ENCODE measurements at places on chromosomes 5 and 9.
A peak's percentile ranks its signal among the peaks of the same experiment; 100 is the strongest.

GRCh38 chr5:174527916-174528540, 196.4 kb upstream of the MSX2 start:
- no peak for DNase-seq

DNA sequence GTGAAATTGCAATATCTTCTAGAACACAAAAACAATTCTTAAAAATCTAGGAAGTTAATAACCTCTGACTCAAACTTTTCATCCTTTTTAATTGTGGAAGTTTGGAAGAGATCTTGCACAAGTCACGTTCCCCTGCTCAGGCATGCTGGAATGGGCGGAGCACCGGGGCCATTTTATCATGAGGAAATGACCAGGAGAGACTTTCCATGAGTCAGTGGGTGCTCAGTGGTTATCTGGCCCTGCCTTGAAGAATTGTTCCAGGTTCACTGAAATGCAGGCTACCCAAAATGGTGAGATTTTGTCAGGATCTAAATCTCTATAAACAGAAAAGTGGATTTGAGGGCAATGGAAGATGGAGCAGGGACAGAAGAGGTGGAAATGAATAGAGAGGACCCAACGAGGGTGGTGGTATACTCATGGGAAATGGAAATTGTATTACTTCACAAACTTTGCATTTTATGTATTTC, 61.2 kb downstream of the FYB1 start:
- DNase-seq: no peak

GRCh38 chr5:119418606-119419100, 33.6 kb upstream of the HSD17B4 start:
- no peak for DNase-seq

DNA sequence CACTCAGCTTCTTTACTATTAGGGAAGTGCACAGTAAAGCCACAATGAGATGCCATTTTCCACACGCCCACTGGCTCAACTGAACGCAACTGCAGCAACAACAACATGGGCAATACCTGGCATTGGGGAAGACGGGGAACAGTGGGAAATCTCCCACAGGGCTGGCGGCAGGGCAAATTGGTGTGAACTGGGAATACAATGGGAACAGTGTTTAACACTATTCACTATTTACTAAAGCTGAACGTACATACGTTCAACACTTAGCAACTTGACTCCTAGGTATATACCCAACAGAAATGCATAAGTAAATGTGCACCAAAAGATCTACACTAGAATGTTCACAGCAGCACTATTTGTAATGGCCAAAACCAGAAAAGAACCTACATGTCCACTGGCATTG, 14.1 kb downstream of the ZER1 start:
- DNase-seq: no peak

DNA sequence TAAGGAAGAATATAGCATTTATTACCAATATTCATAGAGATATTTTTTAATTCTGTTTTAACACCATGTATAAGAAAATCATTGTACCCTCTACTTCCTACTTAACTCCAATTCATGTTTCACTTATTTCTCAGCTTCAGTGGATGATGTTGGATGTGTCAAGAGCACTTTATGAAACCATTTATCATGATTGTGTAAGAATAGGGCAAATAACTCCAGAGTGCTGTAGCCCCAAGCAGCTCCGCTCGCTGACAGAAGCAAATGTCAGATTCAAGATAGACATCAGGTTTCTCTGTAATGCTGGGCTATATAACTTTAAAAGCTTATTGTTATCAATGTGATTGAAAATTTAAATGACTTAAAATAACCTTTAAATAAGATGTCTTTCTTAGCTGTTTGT, 50.4 kb downstream of the MAST4 start:
- peak; percentile 2 for DNase-seq

GRCh38 chr9:89038382-89039103, 47.3 kb downstream of the S1PR3 start:
- DNase-seq: peak; percentile 87

GRCh38 chr5:72996632-72997031, 40.8 kb downstream of the FCHO2 start:
- DNase-seq: no peak

GRCh38 chr5:83048277-83048676, 28.9 kb downstream of the TMEM167A start:
- no peak for DNase-seq

GRCh38 chr9:84978661-84979060, 309.1 kb downstream of the NTRK2 start:
- DNase-seq: no peak

GRCh38 chr9:84823421-84824271, 154.1 kb downstream of the NTRK2 start:
- peak; percentile 7 for DNase-seq

DNA sequence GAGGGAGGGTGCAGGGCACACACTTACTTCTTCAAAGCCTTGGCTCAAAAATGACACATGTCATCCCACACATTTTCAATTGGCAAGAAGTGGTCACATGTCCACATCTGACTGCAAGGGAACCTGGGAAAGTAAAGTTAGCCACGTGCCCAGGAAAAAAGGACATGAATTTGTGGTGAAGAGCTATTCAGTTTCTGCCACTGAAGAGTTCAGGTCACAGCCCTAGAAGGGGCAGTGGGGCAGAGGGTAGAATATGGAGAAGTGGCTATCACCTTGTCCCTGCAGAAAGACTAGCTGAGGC, 1.9 kb upstream of the RGS14 start:
- DNase-seq: no peak

DNA sequence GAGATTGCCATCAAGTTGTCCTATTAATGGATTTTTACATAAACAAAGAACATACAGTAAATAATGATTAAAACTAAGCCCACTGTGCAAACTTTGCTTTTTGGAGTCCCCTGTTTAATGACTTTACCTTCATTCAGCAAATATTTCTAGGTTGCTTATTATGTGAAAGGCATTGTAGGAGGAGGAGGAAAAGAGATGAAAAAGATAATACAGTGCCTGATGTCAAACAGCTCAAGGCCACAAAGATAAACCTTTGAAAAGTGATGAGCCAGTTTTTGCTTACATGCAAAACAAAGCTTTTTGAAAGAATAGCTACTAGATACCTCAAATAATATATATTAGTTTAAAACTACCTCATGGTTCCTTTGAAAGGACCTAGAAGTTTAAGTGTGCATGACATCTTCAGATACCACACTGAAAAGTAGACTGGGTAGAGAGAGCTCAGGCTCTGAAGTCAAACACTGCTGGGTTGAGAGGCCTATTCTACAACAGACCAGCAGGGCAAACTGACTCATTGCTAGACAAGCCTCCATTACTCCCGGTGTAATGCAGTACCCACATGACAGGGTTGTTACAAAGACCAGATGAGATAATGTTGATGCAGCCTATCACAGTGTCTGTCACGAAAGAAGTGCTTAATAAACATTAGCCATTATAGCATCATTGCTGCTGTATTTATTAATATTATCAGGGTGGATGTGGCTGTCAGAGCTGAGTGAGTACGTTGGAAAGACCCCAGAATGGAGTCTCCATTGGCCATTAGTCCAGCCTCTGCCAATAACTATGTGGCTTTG, 11.8 kb downstream of the DEPDC1B start:
- DNase-seq: peak; percentile 25

DNA sequence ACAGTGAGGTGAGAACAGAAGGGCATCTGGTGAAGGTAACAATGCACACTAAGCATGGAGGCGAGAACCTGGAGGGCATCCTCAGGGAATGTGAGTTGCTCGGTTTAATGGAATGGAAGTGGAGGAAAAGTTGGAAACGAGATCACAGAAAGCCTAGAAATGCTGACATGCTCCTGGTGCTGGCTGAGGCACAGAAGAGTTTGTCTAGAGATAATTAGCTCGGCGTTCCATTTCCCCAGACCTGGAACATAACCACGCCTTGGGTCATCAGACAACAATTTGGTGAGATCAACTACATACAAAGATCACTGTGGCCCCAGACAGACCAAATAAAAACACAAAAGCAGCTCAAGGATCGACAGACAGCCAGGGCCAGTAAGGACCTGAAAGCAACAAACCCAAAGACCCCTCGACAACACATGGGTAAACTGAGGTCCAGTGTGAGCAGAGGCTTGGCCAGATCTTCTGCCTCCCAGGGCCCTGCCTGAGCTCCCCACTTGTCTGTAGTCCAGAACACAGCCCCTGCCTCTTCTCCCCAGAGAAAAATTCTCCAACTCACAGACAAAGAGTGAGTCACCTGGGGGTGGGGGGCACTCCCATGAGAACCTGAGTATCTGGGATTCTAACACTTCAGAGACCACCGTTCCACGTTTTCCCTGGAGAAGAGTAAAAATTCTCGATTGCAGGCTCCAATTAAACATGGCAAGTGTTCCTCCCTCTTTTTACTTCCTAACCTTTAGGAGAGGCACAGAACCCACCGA, 52.5 kb downstream of the SHB start:
- peak; percentile 74 for DNase-seq

- DNase-seq: no peak
Observed at GRCh38 chr9:8255850-8256249, 456.3 kb upstream of the DMAC1 start.
